ENCODE measurements at places on chromosomes 4 and X.
A peak's percentile ranks its signal among the peaks of the same experiment; 100 is the strongest.

- no peak for DNase-seq
Measured at GRCh38 chr4:10164877-10165283, 48.3 kb upstream of the WDR1 start.

- DNase-seq, result no peak
Measured at GRCh38 chrX:19094654-19095053, 27.6 kb downstream of the ADGRG2 start.

GRCh38 chr4:188197566-188197965 is 58.3 kb downstream of the TRIML1 start:
- no peak for DNase-seq

GRCh38 chr4:154328030-154328429 is 163.6 kb downstream of the DCHS2 start:
- DNase-seq, result no peak

GRCh38 chrX:84469226-84469625 is 33.0 kb downstream of the HDX start:
- DNase-seq, result no peak

- no peak for DNase-seq
Measured at GRCh38 chr4:19809989-19810388, 441.7 kb upstream of the SLIT2 start.

DNA sequence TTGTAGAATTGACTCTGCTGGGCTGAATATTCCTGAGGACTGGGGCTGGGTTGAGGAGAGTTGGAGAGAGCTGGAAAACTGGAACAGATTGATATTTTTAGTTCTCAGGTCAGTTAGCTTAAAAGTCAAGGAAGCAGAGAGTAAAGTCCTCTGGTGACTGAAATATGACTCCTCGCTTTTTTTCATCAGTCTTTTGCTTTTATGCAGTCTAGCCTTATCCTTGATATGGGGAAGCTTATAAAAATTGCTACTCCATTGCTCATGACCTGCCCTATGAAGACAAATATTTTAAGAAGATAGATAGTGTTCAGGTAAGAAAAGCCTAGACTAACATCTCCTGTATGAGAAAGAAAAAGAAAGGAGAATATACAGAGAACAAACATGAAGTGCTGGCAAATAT is 152.7 kb downstream of the C4orf33 start:
- DNase-seq, result no peak

DNA sequence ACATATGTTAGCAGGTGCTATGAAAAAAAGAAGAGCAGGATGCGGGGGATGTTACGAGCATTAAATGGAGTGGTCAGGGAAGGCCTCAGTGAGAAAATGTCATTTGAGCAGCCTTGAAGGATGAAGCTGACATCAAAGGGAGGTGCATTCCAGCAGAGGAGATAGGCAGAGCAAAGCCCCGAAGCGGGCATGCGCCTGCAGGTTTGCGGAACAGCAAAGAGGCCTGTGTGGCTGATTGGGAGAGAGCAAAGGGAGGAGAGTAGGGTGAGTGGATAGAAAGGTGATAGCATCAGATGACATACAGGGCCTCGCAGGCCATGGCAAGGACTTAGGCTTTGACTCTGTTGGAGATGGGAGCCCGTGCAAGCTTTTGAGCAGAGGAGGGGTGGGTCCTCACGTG is 95.4 kb upstream of the GPR50 start:
- no peak for DNase-seq

- DNase-seq, result peak; percentile 14
Measured at GRCh38 chr4:94285666-94286065, 57.0 kb downstream of the HPGDS start.

DNA sequence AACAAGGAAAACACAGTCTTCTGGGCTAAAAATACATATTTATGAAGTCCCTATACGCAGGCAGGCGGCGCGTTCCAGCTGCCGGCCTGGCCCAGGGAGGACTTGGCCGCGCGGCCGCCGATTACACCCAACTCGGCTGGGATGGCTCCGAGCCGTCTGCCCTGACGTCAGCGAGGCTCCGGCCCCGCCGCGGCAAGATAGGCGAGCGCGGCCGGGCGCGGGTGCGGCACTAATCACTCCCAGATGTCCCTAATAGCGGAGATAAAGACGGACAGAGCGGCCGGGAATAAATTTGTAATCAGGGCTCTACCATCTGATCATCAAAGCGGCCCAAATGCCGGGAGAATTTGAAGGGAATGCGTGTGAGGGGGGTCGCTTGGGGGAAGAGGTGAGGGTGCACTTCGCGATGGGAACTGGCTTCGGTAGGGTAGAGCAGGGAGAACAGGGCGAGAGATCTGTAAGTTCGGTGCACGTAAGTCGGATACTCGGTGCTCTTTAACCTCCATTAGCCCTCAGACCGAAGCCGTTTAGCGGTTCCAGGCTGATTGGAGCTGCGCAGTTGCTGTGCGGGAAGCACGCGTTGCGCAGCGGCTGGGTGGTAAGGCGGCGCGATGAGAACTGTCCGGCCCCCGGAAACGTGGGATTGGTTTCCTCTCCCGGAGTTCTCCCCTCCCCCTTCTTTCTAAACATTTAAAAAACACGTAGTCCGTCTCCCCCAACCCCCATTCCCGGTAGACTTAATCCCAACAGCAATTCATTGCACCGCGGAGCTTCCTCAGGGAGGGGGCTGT is 7.7 kb downstream of the HAND2 start:
- no peak for DNase-seq

- DNase-seq, result no peak
Measured at GRCh38 chr4:8477095-8477635, 36.6 kb downstream of the TRMT44 start.

GRCh38 chr4:150826306-150826705 is 188.8 kb downstream of the LRBA start:
- no peak for DNase-seq

GRCh38 chr4:169436734-169437133 is 166.0 kb upstream of the SH3RF1 start:
- no peak for DNase-seq

- no peak for DNase-seq
Measured at GRCh38 chr4:2923141-2923551, 40.1 kb downstream of the NOP14 start.
